ENCODE measurements at places on chromosomes 7 and 10.
A peak's percentile ranks its signal among the peaks of the same experiment; 100 is the strongest.

GRCh38 chr7:38142736-38143135 is 35.3 kb upstream of the STARD3NL start:
- DNase-seq, result no peak
- H3K4me3 ChIP-seq, result no peak overlapping the region
- H3K36me3 ChIP-seq, result no peaks in the 10 kb centered on the region
- no peak overlapping the region for H3K27ac ChIP-seq
- H3K27me3 ChIP-seq, result peaks cover 7% of the 10 kb centered on the region

- no peak overlapping the region for H3K4me3 ChIP-seq
- no peak for DNase-seq
- peak overlapping the region; percentile 21 for H3K27ac ChIP-seq
- peaks cover 76% of the 10 kb centered on the region for H3K4me1 ChIP-seq
Observed at GRCh38 chr10:22618078-22618785, 96.1 kb downstream of the PIP4K2A start.

GRCh38 chr10:6130848-6131470 is 42.1 kb downstream of the RBM17 start:
- peaks cover 2% of the 10 kb centered on the region for H3K27me3 ChIP-seq
- no peak for DNase-seq
- H3K4me1 ChIP-seq, result peaks cover 57% of the 10 kb centered on the region
- H3K36me3 ChIP-seq, result no peaks in the 10 kb centered on the region
- H3K27ac ChIP-seq, result no peak overlapping the region

DNA sequence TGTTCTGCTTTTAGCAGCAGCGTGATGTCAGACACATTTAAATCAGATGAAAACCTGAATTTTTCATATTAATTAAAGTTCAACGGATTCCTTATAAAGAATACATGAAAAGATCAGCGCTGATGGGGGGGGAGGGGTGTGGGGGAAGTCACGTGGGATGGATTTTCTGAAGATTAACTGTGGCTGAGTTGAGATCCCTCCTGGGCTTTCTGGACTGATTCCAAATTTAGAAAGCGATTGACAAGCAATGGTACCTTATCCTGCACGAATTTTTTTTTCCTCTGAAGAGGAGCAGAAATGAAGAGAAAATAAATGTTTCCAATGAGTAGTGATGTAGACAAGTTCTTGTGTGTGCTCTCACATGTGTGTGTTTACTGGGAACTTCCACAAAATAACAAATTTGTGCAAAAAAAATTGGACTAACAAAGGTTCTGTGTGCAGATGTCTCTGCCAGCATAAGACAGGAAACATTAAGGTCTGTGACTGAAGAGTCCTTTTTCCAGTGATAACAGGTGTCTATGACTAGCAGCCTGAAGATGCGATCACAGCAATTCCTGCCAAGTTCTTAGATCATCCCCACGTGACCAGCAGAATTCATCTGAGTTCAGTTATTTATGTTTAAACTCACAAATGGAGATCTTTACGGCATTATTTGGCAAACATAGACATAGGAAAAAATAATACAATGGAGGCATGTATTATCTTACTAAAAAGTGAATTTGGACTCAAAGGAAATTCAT is 585.2 kb upstream of the CELF2 start:
- DNase-seq, result no peak
- no peak overlapping the region for H3K27ac ChIP-seq
- H3K4me3 ChIP-seq, result no peak overlapping the region
- H3K27me3 ChIP-seq, result no peaks in the 10 kb centered on the region

- no peak for DNase-seq
- no peaks in the 10 kb centered on the region for H3K36me3 ChIP-seq
- H3K4me1 ChIP-seq, result no peaks in the 10 kb centered on the region
- H3K4me3 ChIP-seq, result no peak overlapping the region
- H3K27me3 ChIP-seq, result peaks cover 64% of the 10 kb centered on the region
- H3K27ac ChIP-seq, result no peak overlapping the region
Observed at GRCh38 chr10:101282947-101283346, 53.7 kb upstream of the LBX1 start.

- no peak for DNase-seq
- H3K4me3 ChIP-seq, result no peak overlapping the region
- no peak overlapping the region for H3K27ac ChIP-seq
- peaks cover 9% of the 10 kb centered on the region for H3K27me3 ChIP-seq
Observed at GRCh38 chr10:122446668-122447423, 7.6 kb upstream of the ARMS2 start.

GRCh38 chr7:110534241-110534931 is 556.5 kb upstream of the LRRN3 start:
- no peak overlapping the region for H3K27ac ChIP-seq
- peaks cover 2% of the 10 kb centered on the region for H3K27me3 ChIP-seq
- H3K4me1 ChIP-seq, result no peaks in the 10 kb centered on the region

GRCh38 chr10:79403441-79404230 is 41.8 kb downstream of the ZCCHC24 start:
- DNase-seq, result no peak
- H3K27me3 ChIP-seq, result peaks cover 2% of the 10 kb centered on the region
- no peaks in the 10 kb centered on the region for H3K36me3 ChIP-seq
- H3K27ac ChIP-seq, result no peak overlapping the region

DNA sequence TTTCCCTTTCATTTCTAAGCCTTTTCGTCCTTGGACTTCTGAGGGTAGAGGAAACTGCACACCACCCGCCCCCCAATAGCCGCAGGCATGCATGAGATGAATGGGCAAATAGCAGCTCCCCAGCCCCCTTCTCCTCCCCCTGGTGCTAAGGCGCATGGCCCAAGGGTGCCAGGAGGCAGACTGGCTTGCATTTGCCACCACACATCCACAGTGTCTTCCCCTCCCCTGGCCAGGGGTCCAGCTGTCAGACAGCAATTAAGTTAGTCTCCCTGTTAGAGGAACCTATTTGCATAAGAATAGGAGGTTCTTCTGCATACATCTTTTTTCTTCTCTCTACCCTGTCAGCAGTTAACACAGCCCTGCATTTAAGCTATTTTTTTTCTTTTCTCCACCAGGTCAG is 20.2 kb downstream of the TOMM7 start:
- no peak overlapping the region for H3K4me3 ChIP-seq
- peaks cover 5% of the 10 kb centered on the region for H3K27me3 ChIP-seq
- DNase-seq, result no peak
- H3K27ac ChIP-seq, result no peak overlapping the region
